ENCODE measurements at places on chromosomes 5 and 9.

DNA sequence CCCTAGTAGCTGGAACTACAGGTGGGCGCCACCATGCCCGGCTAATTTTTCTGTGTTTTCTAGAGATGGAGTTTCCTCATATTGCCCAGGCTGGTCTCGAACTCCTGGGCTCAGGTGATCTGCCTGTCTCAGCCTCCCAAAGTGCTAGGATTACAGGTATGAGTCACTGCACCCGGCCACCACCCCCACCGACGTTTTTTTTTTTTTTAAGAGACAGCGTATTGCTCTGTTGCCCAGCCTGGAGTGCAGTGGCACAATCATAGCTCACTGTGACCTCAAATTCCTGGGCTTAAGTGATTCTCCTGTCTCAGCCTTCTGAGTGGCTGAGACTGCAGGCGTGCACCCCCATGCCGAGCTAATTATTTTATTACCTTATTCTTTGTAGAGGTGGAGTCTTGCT, 38.2 kb downstream of the WDR70 start:
- DNase-seq = no peak

DNA sequence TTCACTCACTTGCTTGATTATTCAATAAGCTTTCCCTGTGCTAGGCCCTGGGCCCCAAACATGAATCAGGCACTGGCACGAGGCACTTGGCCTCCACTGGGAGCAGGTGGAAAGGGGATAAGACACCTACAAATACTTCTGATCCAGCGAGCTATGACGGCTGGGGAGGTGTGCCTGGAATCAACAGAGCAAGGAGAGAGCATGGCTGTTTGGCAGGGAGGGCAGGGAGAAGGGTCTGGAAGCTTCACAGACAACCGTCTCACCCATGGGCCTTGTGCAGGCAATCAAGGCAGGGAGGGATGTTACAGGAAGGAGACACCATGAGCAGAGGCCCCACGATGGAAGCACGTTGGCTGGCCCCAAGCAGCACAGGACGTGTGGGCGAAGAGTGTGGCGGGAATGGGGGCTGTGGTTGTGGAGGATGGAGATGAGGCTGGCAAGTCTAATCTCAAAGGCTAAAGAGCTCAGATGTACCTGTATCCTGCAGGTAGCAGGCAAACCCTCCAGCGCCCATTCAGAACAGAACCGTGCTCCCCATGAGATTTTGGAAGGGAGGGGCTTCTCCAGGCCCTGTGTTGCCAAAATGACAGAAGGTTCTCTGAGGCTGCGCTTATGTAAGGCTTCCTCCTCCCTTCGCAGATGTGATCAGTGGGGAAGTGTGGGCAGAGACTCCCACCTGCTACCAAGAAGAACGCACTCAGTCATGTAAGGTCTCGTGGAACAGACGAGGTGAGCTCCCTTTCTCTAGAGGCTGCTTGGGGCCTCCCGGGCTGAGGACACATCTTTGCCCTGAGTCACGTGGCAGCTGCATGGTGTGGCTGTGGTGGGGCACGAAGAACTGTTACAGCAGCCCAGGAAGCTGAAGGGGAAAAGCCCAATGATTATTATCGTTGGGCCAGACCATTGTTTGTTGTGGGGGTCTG, 189.7 kb downstream of the DAB2IP start:
- no peak for DNase-seq

DNA sequence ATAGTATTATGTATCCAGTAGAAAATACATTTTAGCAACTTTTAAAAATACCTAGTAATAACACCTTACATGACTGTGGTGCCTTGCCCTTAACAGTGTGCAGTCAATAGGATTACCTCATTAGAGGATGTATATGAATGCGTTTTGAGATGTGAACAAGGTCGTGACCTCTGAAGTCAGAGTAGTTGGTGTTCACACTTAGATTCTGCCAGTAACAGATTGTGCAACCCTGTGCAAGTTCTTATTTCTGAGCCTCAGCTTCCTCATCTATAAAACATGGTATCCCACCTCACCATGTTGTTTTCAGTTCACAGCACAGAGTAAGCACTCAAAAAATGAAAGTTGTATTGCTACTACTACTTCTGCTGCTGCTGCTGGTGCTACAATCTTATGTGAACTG, 347.3 kb downstream of the KDM4C start:
- no peak for DNase-seq

DNA sequence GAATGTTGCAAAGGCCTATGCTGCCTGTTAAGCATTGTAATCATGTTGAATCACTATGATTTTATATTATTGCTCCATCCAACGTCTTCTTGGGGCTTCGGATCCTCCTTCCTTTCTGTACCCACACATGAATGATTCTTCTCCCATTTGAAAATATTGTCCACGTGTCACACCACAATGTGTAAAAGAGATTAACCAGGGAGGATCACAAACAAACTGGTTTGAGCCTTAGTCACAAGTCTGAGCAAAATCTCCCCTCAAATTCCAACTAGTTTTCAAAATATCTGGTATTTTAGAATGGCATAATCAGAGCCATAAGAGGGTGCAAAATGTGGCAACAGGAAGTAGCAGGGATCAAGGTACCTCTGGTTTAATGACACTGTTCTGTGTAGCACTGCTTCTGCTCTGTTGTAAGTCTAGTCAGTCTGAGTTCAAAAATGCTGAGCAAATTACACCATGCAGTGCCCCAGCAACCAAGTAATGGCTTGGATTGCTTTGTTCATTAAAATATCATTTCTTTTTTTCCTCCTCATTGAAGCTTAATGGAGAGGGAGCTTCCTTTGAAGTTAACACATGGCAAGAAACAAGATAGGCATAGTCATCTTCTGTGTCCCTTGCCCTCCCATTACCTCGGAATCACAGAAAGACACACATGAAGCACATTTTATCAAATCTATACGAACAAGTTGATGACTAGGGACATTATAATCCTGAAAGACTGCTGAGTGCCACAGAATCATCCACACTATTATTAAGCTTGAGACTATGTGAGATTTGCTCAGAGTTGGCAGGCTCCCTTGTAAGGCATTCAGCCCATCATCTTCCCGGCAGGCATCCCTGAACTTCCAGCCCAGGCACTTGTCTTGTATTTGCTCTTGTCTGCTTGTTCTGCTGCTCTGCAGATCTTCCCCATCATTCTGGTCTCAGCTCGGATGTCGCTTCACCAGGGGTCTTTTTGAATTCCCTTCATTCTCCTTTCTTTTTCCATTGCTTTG, 102.0 kb upstream of the PRLR start:
- no peak for DNase-seq

GRCh38 chr5:94761055-94761454, 142.6 kb downstream of the SLF1 start:
- no peak for DNase-seq

GRCh38 chr5:95845391-95845790, 22.9 kb upstream of the GLRX start:
- DNase-seq = no peak

DNA sequence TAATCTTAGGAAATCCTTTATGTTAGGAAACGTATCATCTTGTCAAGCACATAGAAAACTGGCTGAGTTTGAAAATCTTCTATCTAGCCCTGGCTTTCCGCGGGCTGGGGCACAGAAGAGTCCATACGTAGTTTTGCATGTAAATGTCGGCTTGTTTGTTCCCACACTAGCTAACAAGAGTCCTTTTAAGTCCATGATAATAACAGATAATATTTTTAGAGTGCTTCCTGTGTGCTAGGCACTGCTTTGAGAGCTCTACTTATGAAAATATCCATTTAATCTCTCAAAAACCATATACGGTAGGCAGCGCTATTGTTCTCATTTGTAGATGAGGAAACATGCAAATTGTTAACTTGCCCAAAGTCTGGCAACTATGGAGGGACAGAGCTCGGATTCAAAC, 40.5 kb downstream of the FYB1 start:
- no peak for DNase-seq

DNA sequence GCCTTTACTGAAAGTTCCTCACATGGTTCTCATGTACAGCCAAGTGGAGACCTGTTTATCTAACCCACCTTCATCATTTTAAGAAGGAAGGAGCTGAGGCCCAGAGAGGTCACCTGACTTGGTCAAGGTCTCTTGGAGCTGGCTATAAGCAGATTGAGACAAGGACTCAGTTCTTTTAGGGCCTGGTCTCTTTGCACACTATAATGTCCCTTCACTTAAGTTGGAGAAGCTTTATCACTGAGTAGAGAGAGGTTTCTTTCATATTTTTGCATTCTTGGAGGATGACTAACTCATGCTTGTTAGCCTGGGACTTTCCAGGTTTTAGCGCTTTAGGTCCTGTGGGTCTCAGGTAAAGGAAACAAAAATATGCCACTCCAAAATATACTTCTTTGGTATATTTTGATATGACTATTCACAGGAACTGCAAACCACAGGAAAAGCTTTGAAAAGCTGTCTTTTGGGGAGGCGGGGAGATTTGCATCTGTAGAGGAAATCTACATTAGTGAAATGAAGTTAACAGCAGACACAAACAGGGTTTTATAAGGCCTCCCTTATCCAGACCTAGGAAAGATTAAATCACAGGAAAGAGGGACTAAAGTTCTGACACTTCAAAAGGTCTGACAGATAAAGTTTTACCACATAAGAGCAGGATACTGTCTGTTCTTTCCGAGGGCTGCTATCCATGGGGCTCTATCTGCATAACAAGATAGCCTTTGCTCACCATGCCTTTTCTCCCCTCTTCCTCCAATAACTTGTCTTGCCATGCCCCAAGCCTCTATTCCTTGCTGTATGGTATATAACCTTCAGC, 95.8 kb upstream of the ANKRD55 start:
- no peak for DNase-seq

Measured in fibroblast of the conjunctiva (primary cell).